Dermis microvascular lymphatic vessel endothelial cell (primary cell): ENCODE measurements at places on chromosomes 12 and 14. TPM values are rescaled to one million over a fixed set of nuclear protein-coding genes. Genes with fewer than 3 reads are reported as not detected.

The KRT83 gene
- total RNA-seq: not detected in 2 replicates

The CD4 gene
- total RNA-seq: not detected in 2 replicates

The CLEC2B gene
- 45.4 and 53.5 TPM in 2 replicates for total RNA-seq

The POTEM gene
- total RNA-seq: not detected in 2 replicates

The GOLT1B gene
- 18.2 and 28.1 TPM in 2 replicates for total RNA-seq

The FGD6 gene
- 11.0 and 14.7 TPM in 2 replicates for total RNA-seq

The EGLN3 gene
- 0.64 and 4.0 TPM in 2 replicates for total RNA-seq

The TRMT5 gene
- 4.7 and 5.6 TPM in 2 replicates for total RNA-seq

The TEP1 gene
- 19.8 and 36.0 TPM in 2 replicates for total RNA-seq

The ITGA7 gene
- 0.13 and 0.26 TPM in 2 replicates for total RNA-seq

The AKAP5 gene
- total RNA-seq: 0.13 TPM in 2 replicates

The KCNA5 gene
- total RNA-seq: not detected in 2 replicates

The GZMB gene
- not detected in 2 replicates for total RNA-seq

The CISTR gene
- total RNA-seq: not detected in 2 replicates

The NFATC4 gene
- 0.76 and 1.0 TPM in 2 replicates for total RNA-seq

The JPH4 gene
- total RNA-seq: under 0.01 and 0.13 TPM in 2 replicates

The FIGNL2 gene
- total RNA-seq: 0.39 and 1.3 TPM in 2 replicates
